ENCODE measurements at places on chromosomes 3 and 15.

DNA sequence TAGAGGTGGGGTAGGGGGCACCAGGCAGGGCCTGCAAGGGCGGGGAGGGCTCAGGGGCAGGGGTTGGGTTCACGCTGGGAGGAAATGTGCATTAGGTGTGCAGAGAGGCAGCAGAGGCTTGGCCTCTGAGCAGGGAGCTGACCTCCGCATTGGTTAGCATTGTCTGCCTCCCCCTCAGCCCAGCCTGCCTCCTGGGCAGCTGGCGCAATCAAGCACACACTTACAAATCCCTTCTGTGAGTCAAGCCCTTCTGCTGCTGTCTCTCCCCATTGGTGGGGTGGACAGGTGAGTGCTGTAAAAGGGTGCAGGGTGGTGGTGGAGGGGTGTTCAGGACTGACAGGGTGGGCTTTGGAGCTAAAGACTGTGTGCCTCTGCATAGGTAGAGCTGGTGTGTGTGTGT lies 9.3 kb downstream of the LOXL1 start:
- DNase-seq = no peak

GRCh38 chr15:36992454-36992853 lies 107.9 kb downstream of the MEIS2 start:
- no peak for DNase-seq

GRCh38 chr3:45772341-45773035 lies 23.8 kb downstream of the SLC6A20 start:
- no peak for DNase-seq

GRCh38 chr3:150146991-150147761 lies 176.5 kb upstream of the PFN2 start:
- peak; percentile 87 for DNase-seq

GRCh38 chr15:38705436-38706219 lies 141.0 kb upstream of the RASGRP1 start:
- DNase-seq = peak; percentile 24

- no peak for DNase-seq
Observed at GRCh38 chr3:10522646-10523303, 17.4 kb upstream of the ATP2B2 start.

DNA sequence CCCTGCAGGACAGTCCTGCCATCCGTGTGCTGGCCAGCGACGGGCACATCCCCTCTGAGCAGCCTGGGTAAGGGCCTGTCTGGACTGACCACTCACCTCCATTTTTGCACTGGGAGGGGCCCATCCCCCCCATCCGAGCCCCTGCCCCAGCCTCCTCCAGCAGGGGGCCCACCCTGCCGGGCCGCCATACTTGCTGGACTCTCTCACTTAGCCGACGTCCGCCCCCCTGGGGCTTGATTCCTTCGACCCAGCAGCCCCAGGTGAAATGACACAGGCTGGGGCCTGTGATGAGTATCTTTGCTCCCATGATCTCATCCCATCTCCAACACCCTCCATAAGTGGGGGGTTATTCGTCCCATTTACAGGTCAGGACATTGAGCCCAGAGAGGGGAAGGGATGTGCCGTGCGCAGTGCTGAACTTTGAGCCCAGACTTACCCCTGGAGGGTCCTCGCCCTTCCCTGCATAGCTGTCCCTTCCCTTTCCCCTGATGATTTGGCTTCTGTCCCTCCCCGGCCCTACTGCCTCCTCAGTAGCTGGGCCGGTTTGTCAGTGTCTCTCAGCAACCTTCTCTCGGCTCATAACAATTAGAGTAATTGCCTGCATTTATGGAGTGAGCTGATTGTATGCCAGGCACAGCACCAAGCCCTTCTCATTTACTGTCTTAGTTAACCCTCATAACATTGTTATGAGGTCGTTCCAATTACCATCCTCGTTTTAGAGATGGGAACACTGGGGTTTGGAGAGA lies 4.2 kb downstream of the LMAN1L start:
- no peak for DNase-seq

DNA sequence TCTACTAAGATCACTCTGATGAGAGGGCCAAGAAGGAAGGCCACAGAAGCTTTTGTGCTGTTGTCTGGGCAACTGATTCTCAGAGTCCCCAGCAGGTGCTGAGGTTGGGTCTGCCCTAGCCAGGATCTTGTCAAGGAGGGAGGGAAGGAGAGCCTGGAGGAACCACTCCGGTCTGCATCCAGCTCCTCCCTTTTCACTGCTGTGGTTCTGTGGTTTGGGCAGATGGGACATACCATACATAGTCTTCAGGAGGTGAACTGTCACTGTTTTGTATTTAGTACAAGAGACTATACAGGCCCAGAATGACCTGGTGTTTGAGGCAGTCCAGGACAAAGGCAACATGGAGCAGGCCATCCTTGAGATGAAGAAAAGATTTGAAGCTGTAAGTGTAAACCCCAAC lies 21.9 kb downstream of the C3orf62 start:
- no peak for DNase-seq

- DNase-seq = peak; percentile 53
Observed at GRCh38 chr15:34297059-34297458, 40.5 kb downstream of the SLC12A6 start.

- no peak for DNase-seq
Observed at GRCh38 chr15:68276668-68277067, 877 bp upstream of the FEM1B start.

DNA sequence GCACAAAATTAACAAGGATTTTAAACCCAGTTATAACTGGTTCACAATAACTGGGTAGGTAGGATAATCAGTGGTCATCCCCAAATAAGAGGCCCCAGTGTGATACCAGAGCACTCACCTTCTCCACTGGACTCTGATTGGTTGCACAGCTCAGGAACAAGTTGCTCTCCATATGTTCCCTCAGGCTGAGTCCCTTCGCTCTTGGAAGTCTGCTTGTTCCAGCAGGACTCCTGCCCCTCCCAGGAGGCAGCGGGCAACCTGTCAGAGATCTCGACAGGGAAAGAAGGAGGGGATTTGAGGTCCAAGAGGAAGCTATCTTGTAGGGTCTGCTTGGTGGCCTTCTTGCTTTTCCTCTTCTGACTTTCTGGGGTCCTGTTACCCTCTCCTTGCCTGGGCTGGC lies 51.6 kb upstream of the HEG1 start:
- DNase-seq = no peak

- no peak for DNase-seq
Observed at GRCh38 chr3:102733791-102734563, 299.2 kb downstream of the ZPLD1 start.

DNA sequence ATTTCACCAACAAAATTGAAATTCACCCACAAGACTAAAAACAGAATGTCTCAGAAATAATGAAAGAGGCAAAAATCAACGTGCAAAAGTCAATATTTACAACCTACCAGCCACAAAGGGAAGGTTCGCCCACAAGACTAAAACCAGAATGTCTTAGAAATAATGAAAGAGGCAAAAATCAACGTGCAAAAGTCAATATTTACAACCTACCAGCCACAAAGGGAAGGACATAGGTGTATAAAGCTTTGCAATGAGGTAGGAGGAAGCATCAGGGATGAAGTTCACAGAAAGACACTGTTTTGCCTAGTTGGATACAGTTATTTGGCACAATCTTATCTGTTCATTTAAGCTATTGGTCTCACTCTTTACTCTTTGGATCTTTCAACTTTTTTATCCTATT lies 14.3 kb downstream of the OXTR start:
- DNase-seq = no peak

- DNase-seq = no peak
Observed at GRCh38 chr3:41845826-41846225, 116.1 kb downstream of the ULK4 start.

GRCh38 chr3:13370609-13371008 lies 49.5 kb downstream of the NUP210 start:
- no peak for DNase-seq

DNA sequence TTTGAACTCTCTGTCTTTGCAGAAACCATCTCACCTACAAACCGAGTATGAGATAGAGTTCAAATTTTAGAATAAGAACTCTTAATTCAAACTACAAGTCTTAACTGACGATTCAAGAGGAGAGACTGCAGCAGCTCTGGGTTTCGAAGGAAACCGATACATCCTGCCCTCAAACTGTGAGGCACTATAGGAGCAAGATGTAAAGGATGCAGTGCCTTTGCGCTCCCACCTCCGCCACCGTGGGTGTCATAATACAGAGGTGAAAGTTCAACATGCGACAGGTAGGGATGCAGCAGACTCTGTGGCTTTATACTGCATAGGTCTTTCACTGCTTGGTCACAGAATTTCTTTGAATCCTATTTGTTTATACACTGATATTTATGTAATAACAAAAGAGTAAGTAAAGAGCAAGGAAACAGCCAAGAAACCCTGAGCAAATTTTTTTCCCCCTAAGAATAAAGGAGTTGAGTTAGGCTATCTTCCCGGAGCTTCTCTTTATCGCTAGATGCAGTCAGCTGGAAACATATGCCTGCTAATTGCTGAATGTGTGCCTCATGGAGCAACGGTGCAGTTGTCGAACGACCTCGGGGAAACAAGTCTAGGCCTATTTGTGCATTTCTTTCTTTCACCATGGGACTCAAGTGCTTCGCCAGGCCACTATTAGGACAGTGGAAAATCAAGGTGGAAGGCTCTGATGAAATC lies 1097.6 kb upstream of the CFAP20DC start:
- no peak for DNase-seq

All from lung microvascular endothelial cell (primary cell).